Activated naive CD4-positive, alpha-beta T cell treated with anti-CD3 and anti-CD28 coated beads, Interleukin-2, amount 50 U/mL, for 16 hours (primary cell): ENCODE measurements at places on chromosomes 11 and 22.
A peak's percentile ranks its signal among the peaks of the same experiment; 100 is the strongest.

GRCh38 chr22:43742154-43742950, 69.8 kb downstream of the EFCAB6 start:
- no peak for DNase-seq

GRCh38 chr11:118901494-118902335, 18.0 kb downstream of the CXCR5 start:
- DNase-seq: no peak

- DNase-seq: no peak
Measured at GRCh38 chr11:73226297-73227006, 8.4 kb downstream of the P2RY2 start.

DNA sequence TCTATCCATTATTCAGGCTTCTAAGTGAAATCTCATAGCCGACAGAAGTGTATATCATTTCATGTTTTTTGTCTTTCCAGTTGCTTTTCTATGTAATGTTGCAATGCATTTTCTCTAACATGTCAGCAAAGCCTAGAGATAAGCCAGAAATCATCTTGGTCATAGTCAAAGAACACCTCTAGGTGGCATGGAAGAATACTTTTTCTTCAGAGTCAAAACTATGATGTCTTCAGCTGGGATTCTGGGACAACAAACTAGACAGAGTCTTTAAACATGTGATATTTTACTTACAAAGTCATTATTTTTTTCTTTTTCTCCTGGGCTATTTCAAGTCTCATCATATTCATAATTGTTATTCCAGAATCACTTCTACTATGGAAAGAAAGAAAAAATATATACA, 4.4 kb downstream of the GAS2 start:
- DNase-seq: no peak

- peak; percentile 72 for DNase-seq
Measured at GRCh38 chr11:46392421-46393230, 1.1 kb upstream of the CHRM4 start.

GRCh38 chr11:68115285-68115684, 5.9 kb downstream of the CHKA start:
- DNase-seq: no peak

GRCh38 chr11:21254055-21254454, 584.7 kb downstream of the NELL1 start:
- DNase-seq: no peak

GRCh38 chr11:37505406-37505805, 907.4 kb upstream of the RAG2 start:
- DNase-seq: no peak

DNA sequence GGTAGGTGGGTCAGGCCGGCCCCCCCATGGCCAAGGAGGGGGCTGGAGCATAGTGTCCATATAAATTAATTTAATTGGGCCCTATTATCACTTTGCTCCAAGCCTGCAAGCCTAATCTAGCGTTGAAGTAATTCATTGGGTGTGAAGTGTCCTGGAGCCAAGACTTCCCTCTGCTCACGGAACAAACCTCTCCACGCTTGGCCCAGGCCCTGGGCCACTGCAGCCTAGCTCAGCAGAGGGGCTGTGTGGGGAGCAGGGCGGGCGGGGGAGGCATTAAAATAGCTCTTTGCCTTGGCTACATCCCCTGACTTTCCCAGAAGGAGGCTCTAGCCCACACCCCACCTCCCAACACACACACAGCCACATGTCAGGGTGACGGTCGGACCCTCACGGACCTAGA, 73.5 kb downstream of the THAP12 start:
- no peak for DNase-seq

DNA sequence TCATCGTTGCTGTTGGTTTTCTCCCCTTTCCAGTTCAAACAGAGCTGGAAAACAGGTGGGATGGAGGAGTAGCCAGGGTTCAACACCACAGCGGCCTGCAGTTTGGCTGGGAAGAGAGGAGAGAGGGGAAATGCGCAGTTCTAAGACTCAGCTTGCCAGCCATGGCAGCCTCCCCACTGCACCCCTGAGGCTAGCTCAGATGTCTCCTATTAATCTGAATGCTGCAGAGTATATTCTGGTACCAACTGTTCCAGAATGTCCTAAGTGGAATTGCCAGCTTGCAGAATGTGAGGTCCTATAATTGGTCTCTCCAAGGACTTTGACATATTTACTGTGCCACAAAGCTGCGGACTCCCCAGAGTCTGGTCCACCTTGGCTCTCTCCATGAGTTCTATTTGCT, 32.0 kb downstream of the NEFH start:
- no peak for DNase-seq
